ENCODE measurements at places on chromosomes 16 and 17. TPM values are rescaled to one million over a fixed set of nuclear protein-coding genes. Genes with fewer than 3 reads are reported as not detected.

Gene AURKB
- 171 TPM for total RNA-seq

Gene SPNS2
- 0.33 TPM for total RNA-seq

Gene CKLF
- total RNA-seq = 23.1 TPM

Gene ITGA3
- total RNA-seq = 22.7 TPM

Gene TTYH2
- 3.2 TPM for total RNA-seq

Gene KRTAP4-9
- not detected for total RNA-seq

Gene PRRT2
- 14.6 TPM for total RNA-seq

Gene KREMEN2
- 14.6 TPM for total RNA-seq

Gene TLCD3B
- 22.3 TPM for total RNA-seq

Gene HID1
- total RNA-seq = 12.7 TPM

Gene ZG16
- total RNA-seq = not detected

Gene KRTAP3-2
- total RNA-seq = not detected

Gene CCT6B
- total RNA-seq = 1.7 TPM

Gene WWOX
- 14.4 TPM for total RNA-seq

Gene TEX14
- 0.55 TPM for total RNA-seq

Gene NAGS
- 3.7 TPM for total RNA-seq

Gene BEAN1
- not detected for total RNA-seq

Gene ENO3
- 25.4 TPM for total RNA-seq

Gene GNG13
- total RNA-seq = not detected

Gene CCL17
- not detected for total RNA-seq

Gene CFAP119
- 5.4 TPM for total RNA-seq

Gene KRT16
- total RNA-seq = not detected

Gene CHST6
- 20.8 TPM for total RNA-seq

Gene SSTR5
- total RNA-seq = 0.22 TPM

Gene PRDM7
- total RNA-seq = not detected

Gene TM4SF5
- not detected for total RNA-seq
